ENCODE measurements at places on chromosomes 4 and X.

GRCh38 chrX:136879001-136879687 is 1.4 kb downstream of the RBMX start:
- DNase-seq: no peak

GRCh38 chr4:5575941-5576340 is 132.4 kb downstream of the EVC2 start:
- DNase-seq: no peak

- DNase-seq: no peak
Observed at GRCh38 chrX:12984603-12985319, 9.9 kb downstream of the TMSB4X start.

DNA sequence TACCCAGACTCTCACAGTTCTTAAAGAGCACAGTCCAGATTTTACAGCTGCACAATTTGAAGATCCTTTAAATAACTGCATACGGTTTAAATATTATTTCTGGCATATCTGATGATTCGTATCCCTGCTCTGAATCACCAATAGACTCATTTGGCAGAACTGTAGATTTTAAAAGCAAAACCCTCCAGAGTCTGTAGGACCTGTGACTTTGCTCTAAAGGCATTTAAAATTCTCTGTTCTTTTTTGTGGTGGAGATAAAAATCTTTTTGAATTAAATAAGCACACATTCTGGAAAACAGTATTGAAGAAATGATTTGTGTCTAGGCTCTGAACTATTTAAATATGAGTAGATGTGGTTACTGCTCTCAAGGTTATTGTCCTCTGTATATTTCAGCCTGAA is 246.2 kb upstream of the PITX2 start:
- DNase-seq: no peak

DNA sequence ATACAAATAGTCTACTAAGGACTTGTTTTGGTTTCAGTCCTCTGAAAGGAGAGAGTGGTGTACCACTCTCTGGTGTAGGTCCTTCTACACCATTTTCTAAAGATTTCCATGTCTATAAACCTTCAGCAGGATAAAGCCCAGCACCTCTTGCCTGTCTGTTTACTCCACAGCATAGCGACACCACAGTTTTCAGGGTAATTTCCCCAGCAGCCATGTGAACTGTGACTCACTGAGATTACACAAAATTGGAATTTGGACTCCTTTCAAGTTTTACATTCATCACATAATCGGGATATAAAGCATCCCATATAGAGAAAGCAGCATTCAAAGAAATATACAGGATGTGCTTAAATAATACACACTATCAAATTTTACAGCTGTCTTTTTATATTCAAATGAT is 229.6 kb downstream of the PRDM5 start:
- DNase-seq: no peak

GRCh38 chr4:153146031-153146430 is 58.2 kb upstream of the TRIM2 start:
- DNase-seq: no peak

- DNase-seq: no peak
Observed at GRCh38 chrX:45781901-45782553, 581.4 kb upstream of the DIPK2B start.

DNA sequence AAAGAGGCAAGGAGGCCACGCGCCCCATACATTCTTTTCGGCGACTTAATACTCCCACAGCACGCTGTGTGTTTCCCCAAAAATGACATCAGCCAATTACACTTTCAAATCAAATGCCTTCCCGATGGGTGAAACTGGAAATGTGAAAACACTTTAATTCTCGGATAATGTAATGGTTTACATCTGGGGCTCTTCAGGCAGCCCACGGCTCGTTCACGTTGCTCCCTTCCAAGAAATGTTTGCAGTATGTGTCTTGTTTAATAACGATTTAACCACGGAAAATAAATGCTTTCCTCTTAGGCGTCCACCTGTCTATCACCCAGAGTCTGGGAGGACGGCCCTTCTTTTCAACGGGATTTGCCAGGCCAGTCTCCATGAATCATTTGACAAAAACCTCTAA is 272.5 kb downstream of the SHOX start:
- DNase-seq: no peak

- DNase-seq: no peak
Observed at GRCh38 chrX:1336948-1337779, 579 bp downstream of the IL3RA start.

DNA sequence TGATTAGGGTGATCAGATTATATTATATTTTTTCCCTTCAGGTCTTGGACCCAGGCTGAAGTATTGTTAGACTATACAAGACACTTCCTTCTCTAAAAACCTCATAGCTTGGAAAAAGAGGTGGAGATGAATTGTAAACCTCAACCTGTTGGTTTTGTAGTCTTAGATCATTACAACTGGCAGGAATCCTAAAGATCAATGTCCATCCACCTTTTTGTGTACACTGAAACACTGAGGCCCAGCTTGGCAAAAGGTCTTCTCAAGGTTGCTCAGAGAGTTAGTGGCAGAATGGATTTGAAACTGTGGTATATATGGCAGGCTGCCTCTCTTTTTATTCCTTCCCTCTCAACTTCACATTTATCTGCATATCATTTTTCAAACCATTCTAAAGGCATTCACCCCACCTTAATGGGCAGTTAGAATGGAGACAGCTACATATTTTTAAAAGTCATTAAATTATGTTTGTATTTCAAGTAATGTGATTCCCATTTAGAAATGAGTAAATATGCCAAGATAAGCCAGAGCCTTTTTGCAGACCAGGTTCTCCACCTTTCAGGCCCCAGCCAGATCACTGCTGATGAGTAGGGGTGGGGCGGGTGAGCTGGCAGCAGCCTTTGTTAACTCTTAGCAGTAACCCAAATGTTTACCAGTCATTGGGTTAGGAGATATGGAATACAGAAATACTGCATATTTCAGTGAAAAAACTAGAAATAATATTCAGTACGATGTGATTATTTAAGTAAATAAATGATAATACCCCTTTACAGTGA is 243.2 kb upstream of the F9 start:
- DNase-seq: no peak

GRCh38 chr4:80967346-80967745 is 63.2 kb upstream of the BMP3 start:
- no peak for DNase-seq

DNA sequence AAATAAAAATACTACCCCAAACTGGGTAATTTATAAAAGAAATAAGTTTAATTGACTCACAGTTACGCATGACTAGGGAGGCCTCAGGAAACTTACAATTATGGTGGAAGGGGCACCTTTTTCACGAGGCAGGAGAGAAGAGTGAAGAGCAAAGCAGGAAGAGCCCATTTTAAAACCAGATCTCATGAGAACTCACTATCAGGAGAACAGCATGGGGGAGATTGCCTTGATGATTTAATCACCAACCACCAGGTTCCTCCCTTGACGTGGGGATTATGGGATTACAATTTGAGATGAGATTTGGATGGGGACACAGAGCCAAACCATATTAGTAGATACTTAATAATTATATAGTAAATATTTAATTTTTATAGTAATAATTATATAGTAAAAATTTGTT is 10.1 kb downstream of the CISD2 start:
- DNase-seq: no peak

DNA sequence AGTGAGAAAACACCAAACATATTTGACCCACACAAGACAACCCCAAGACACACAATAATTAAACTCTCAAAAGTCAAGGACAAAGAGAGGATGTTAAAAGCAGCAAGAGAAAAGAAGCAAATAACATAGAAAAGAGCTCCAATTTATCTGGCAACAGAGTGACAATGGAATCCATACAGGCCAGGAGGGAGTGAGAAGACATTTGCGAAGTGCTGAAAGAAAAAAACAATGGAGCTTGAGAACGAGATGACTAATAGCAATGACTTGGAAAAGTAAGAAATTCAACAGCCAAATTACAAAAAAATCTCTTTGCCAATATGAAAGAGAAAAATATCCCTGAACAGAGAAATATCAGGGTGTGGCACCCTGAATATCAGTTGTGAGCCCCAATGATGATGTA is 61.6 kb downstream of the MAD2L1 start:
- no peak for DNase-seq

- no peak for DNase-seq
Observed at GRCh38 chrX:96770315-96770714, 85.7 kb downstream of the DIAPH2 start.

GRCh38 chr4:105184316-105184980 is 37.8 kb downstream of the TET2 start:
- DNase-seq: no peak

DNA sequence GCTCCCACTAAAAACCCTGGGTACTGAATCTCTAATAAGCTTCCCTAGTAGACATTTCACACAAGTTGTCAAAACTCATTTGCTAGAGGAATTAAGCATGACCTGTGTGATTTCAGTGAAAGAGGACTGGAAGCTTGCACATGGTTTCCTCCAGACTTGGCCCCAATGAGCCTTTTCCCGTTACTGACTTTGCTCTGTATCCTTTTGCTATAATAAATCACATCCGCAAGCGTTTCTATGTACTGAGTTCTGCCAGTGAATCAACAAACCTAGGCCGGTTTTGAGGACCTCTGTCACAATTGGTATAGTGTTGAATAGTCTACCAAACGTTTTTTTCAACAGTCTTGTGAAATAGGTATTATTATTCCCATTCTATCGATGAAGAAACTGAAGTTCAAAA is 8.2 kb downstream of the ATP11C start:
- DNase-seq: no peak

DNA sequence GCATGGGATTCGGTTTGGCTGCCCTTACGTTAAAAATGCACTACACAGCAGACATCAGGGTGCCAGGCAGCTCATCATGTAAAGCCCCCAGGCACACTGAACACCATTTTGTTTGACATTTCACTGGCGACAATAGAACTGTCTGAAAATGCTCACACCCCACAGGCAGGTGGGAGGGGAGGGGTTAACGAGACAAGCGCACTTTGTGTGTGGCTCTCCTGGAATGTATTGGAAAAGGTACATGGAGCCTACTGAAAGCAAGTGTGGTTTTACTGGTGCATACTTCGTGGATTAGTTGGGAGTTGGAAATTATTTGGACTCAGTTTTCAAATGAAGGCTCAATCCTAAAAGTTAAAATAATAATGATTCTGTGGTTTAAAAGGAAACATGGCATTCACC is 31.6 kb upstream of the PPARGC1A start:
- no peak for DNase-seq

DNA sequence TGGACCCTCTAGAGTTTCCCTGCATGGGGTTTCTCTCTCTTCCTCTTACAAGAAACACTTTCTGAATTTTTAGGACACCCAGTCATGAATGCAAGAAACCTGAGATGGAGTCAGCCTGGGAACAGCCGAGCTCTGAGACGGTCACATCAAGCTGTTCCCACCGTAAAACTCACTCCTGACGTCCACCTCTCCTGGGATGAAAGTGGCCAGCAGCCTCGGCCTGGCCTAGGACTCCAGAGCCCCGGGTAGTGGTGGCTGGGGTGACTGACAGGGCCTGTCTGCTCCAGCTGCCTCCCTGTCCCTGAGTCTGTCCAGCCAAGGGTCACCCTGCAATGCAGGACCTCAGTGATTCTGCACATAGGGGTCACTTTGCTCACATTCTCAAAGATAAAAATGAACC is 217.8 kb downstream of the SHOX start:
- DNase-seq: no peak

GRCh38 chrX:1442724-1443367 is 9.9 kb downstream of the ASMTL start:
- DNase-seq: no peak

GRCh38 chr4:156959298-156959702 is 12.3 kb downstream of the PDGFC start:
- no peak for DNase-seq

- no peak for DNase-seq
Observed at GRCh38 chrX:143935601-143936000, 51.7 kb downstream of the UBE2NL start.

- DNase-seq: no peak
Observed at GRCh38 chrX:107831071-107831730, 5.5 kb downstream of the MID2 start.

GRCh38 chrX:71239781-71240180 is 14.2 kb downstream of the ZMYM3 start:
- no peak for DNase-seq

- no peak for DNase-seq
Observed at GRCh38 chr4:95585016-95585695, 36.4 kb upstream of the UNC5C start.

GRCh38 chrX:100120956-100121355 is 289.1 kb downstream of the PCDH19 start:
- DNase-seq: no peak

DNA sequence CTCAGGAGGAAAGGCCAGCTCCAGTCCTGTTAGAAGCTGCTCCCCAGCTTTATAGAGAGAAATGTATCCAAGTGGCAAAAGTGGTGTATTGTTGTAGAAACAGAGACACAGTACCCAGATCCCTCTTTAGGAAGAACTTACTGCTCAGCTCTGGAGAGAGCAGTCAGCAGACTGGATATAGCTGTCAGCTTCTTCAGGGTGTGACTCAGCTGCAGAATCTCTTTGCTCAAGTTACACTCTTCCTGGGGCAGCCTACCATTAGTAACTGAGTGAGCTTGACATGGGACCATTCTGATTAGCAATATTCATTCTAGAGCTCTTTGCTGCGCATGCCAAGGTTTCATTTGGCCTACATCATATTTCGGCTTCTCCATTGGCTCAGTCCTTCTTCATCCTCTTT is 40.5 kb downstream of the ATP1B4 start:
- no peak for DNase-seq

- no peak for DNase-seq
Observed at GRCh38 chrX:1185561-1185960, 26.9 kb downstream of the CRLF2 start.

- DNase-seq: no peak
Observed at GRCh38 chrX:42248226-42248625, 324.9 kb upstream of the CASK start.

- DNase-seq: no peak
Observed at GRCh38 chr4:79317711-79318110, 8.2 kb downstream of the NAA11 start.

DNA sequence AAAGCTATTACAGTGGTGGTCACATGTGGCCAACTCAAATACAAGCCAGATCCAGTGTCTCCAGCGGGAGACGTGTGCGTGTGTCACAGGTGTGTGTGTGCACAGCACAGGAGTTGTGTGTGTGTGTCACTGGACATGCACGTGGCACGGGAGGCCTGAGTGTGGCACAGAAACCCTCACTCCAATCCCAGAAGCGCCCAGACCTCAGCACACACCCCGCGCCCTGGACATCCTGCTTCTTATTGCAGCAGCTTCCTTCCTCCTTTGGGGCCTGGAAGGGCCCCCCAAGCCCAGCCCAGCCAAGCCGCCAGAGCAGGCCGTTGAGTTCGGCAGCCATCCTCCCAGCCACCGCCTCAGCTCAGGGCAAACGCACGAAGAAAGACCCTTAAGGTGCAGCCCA is 37.9 kb downstream of the ACOX3 start:
- no peak for DNase-seq

GRCh38 chr4:94689155-94689860 is 68.4 kb upstream of the BMPR1B start:
- DNase-seq: no peak

DNA sequence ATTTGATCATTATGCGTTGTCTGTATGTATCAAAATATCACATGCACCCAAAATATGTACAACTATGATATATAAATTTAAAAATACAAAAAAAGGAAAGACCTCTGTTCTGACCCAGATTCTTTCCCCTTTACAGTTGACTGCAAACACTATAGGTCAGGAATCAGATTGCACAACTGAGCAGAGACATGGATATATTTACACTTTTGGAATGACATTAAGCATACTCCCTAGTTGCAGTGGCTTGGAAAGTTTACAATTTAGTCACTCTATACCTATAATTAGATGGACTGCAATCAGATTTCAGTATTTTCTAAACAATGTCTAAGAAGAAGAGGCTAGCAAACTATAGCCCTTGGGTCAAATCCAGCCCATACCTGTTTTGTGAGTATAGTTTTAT is 98.5 kb upstream of the INPP4B start:
- DNase-seq: no peak

Data from stimulated activated CD4-positive, alpha-beta T cell treated with anti-CD3 and anti-CD28 coated beads, Interleukin-12 subunit alpha, Interleukin-12 subunit beta, amount 100 ng/mL, for 48 hours (primary cell).